Fibroblast of skin of back (primary cell): ENCODE measurements at places on chromosomes 1 and 21.

- DNase-seq = no peak
Observed at GRCh38 chr1:170935231-170935630, at the start of gene MROH9. Gene MROH9 (plus strand): TSS chr1:170935534. CDS start chr1:170945557, 10,023 bp downstream.

- DNase-seq = no peak
Observed at GRCh38 chr1:81559662-81560350, 240.9 kb upstream of the ADGRL2 start.

DNA sequence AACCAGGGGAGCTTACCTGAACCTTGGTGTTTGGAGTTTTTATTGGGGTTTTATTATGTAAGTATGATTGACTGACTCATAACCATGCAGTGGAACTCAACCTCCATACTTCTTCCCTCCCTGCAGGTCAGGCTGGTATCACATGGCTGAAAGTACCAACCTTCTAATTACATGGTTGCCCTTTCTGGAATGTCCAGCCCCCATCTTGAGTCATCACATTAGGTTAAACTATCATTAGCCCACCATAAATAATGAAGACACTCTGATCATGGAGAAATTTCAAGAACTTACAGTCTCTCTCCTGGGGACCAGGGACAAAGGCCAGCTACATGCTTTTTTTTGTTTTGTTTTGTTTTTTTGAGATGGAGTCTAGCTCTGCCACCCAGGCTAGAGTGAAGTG is 19.2 kb upstream of the DPH5 start:
- no peak for DNase-seq

DNA sequence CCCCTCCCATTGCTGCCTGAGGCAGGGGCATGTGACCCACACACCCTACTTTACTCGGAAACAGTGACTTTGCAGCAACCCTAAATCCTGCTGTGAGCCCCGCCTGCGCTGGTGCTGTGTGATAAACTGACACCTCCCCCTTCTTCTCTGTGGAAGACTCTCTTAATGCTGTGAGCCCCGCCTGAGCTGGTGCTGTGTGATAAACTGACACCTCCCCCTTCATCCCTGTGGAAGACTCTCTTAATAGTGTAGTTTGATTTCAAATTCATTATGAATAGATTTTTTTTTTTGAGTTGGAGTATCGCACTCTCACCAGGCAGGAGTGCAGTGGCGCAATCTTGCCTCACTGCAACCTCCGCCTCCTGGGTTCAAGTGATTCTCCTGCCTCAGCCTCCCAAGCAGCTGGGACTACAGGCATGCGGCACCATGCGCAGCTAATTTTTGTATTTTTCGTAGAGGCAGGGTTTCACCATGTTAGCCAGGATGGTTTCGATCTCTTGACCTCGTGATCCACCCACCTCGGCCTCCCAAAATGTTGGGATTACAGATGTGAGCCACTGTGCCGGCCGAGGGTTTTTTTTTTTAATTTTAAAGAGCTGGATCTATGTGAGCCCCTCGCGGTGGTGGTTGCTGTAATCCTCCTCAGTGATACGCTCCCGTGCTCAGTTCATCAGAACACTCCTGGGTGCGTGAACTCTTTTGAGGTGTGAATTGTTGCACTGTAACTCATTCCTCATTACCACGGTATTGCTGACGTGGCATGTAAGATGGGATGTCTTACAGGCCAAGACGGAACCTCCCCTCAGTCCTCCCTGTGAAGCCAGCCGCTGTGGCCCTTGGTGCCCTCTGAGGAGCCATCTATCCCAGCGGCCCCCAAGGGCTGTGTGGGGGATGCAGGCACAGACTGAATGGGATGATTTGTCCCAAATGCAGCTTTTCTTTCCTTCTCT is 60.3 kb downstream of the GALNT2 start:
- DNase-seq = no peak

- peak; percentile 36 for DNase-seq
Observed at GRCh38 chr1:199460933-199461332, 566.6 kb upstream of the NR5A2 start.

GRCh38 chr1:213987422-213987926 is 299 bp upstream of the PROX1 start:
- DNase-seq = no peak

- DNase-seq = no peak
Observed at GRCh38 chr1:228350831-228351781, 55.5 kb downstream of the TRIM11 start.

- DNase-seq = no peak
Observed at GRCh38 chr21:17446737-17447136, 66.1 kb upstream of the CXADR start.

DNA sequence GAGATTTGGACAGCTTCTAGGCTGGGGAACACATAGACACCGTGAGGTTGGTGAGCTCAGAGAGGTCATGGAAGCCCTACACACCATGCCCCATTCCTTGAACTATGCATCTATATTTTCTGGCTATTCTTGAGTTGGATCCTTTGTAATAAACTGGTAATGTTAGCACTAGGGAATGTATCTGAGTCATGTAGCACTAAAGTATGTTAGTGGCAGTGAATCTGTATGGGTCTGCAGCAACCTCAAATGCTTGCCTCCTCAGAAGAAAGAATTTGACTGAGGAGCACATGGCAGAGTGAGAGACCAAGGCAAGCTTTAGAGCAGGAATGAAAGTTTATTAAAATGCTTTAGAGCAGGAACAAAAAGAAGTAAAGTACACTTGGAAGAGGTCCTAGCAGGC is 43.7 kb upstream of the LRRC7 start:
- peak; percentile 88 for DNase-seq

GRCh38 chr1:12173631-12174121 is 6.9 kb downstream of the TNFRSF1B start:
- no peak for DNase-seq

DNA sequence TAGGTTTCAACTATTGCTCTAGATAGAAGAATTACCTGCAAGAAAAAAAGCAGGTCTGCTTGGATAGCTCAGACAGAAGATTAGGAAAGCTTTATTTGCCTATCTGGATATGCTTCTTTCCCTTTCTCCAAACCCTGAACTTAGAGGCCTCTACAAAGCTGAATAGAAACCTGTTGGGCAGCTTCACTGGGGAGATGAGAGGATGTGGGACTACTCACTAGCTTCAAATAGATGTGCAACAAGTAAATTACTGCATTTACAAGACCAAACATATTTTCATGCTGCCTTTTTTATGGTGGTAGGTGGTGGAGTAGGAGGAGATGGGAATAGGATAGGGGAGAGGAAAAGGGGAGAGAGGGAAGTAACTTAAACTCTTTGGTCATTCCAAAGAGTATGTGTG is 6.4 kb downstream of the CLCA2 start:
- DNase-seq = no peak

DNA sequence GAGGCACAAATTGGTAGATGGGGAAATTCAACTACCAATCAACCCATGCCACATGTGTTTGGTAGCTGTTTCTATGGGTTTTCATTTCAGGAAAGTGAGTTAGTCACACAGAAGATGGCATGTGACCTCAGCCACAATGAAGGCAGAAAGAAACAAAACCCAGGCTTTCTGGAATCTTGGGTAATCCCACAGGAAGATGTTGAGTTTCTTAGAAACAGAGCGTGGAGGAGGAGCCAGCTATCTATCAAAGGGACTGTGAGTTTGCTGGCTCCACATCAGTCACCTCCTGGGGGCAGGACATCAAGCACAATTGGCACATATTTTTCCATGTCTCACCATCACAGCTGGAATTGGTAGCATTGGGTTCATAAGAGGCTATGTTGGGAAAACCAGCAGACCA is 188.9 kb upstream of the PLXNA2 start:
- DNase-seq = peak; percentile 69

DNA sequence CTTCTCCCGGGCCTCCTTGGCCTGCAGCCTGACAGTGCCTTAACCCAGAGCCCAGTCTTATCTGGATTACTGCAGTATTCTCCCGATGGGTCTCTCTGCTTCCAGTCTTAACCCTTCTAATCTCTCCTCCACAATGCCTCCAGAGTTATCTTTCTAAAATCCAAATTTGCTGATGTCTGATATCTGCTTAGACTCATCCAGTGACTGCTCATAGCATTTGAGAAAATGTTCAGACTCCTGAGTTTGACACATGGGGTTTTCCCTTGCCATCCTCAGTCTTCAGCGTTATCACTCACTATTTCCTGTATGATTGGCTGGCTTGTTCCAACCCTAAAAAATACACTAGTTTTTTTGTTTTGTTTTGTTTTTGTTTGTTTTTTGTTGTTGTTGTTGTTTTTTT is 102.0 kb downstream of the FMN2 start:
- DNase-seq = no peak

GRCh38 chr1:218498056-218498938 is 153.2 kb downstream of the TGFB2 start:
- DNase-seq = peak; percentile 95

GRCh38 chr1:215824245-215824644 is 257.1 kb downstream of the KCTD3 start:
- peak; percentile 18 for DNase-seq

GRCh38 chr1:226026833-226027232 is 27.7 kb upstream of the SDE2 start:
- no peak for DNase-seq

DNA sequence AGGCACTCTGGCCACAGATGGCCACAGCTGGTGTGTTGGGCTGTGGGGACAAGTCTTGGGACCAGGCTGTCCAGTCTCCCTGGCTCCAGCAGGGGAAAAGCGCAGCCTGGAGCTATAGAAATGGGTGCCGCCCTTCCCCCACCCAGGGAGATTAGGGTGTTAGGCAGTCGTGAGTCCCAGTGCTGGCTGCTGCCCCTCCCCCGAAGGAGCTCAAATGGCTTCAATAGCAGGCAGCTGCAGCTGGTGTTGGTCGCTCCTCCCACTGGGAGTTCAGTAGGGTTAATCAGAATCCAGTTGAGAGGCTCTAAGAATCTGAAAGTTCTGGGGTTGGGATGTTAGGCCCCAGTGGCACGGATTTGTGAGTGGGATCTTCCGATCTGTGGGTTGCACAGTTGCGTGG is 595.6 kb upstream of the PKN2 start:
- no peak for DNase-seq

DNA sequence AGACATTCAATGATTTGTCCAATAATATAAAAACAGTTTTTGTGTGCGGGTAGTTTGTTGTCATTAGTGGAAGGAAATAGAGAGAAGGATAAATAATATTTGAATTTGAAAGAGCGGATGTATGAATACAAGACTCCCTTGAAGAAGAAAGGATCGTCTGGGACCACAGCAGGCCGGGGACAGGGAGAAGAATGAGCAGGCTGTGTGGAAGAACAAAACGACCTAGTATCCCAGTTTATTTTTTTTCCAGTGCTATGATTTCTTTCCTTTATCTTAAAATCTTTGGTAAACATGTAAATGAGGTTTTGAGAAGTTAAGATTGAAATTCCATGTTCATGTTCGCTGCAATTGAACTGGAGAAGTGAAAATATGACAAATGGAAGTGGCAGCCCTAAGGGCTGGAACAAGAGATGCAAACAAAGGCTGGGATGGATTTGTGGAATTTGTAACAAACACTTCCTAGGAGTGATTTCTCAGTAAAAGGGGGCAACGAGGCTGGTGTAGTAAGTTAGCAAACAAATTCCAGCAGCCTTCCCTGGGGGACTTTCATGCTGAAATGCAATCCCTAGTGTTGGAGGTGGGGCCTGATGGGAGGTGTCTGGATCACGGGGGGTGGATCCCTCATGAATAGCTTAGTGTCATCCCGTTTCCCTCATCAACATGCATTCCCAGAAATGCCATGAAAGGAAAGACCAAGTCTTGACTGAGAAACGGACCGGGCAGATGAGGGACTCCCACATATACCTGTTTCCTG is 10.2 kb upstream of the IFI16 start:
- peak; percentile 98 for DNase-seq

DNA sequence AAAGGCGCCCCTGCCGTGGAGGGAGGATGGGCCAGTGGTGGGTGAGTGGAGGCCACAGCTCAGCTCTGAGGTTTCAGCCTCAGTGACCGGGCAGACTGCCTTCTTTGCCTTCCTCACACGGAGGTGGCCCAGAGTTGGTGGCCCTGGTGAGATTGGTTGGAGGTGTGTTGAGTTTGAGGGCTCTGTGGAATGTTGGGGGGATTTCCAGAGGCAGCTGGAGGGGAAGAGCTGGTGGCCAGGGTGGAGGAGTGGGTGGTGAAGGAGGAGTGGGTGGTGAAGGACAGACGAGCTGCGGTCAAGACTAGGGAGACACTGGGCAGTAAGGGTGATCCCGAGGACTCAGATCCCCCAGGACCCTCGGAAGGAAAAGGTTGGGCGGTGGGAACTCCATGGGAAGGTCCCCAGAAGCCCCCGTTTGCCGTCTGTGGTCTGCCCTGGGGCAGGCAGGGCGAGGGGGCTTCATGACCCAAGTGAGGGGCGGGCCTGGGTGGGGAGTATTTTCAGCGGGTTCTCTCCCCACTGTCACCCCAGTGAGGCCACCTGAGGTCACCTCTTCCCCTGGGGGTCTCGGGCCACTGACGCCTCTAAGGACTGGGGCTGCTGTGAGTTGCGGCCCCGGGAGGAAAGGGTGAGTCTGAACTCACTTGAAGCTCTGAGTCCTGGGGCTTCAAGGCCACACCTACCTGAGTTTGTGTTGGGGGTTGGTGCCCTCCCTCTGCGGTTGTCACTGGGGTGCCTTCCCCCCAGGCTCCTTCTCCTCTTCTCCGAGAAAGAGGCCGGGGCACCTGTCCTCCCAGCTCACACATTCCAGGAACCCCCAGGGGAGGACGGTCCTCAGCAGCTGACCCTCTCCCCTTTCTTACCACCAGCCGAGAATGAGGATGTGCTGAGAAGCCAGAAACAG is 22.7 kb upstream of the PIK3CD start:
- no peak for DNase-seq

- no peak for DNase-seq
Observed at GRCh38 chr1:55000110-55001085, 1.7 kb downstream of the BSND start.

GRCh38 chr1:93021539-93022134 is 57.4 kb upstream of the MTF2 start:
- DNase-seq = peak; percentile 41

GRCh38 chr1:247360991-247361731 is 29.5 kb upstream of the ZNF496 start:
- peak; percentile 34 for DNase-seq

DNA sequence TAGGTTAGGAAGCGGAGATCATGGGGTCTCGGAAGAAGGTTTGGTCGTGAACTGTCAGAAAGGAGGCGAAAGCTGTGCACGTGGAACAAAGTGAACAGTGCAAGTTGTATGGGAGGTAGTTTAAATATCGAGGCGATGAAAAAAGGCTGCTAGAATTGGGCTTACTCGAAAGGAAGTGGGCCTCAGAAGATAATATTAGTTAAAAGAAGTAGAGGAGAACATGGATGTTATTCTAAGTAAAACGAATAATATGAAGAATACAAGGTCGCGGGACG is 571 bp downstream of the WDR3 start:
- no peak for DNase-seq

DNA sequence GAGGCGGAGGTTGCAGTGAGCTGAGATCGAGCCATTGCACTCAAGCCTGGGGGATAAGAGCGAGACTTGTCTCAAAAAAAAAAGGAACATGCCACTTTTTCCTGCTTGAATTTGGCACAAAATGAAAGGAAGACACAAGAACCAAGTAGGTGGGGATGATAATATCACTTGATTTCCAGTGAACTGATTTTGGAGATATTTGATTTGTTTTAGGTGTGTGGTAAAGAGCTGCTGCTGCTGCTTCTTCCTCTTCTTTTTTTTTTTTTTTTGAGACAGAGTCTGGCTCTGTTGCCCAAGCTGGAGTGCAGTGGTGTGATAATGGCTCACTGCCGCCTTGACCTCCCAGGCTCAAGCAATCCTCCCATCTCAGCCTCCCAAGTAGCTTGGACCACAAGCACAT is 29.9 kb upstream of the CAPZB start:
- no peak for DNase-seq

GRCh38 chr1:82565146-82565545 is 764.4 kb downstream of the ADGRL2 start:
- peak; percentile 92 for DNase-seq
